SW480 (cell line): ENCODE measurements at places on chromosomes 11 and 22.

DNA sequence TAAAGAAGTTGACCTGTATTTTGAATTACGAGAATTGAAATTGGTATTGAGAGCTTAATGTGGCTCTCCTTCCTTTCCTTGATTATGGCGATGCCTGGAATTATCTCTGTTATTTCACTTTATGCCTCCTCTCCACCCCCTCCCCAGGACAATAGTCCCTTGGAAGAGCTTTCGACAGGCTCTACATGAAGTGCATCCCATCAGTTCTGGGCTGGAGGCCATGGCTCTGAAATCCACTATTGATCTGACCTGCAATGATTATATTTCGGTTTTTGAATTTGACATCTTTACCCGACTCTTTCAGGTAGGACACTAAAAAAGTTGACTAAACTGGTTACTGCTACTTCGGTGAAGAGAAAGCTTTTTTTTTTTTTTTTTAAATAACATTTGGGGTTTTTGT, 43.2 kb downstream of the MCAM start:
- DNase-seq = no peak

DNA sequence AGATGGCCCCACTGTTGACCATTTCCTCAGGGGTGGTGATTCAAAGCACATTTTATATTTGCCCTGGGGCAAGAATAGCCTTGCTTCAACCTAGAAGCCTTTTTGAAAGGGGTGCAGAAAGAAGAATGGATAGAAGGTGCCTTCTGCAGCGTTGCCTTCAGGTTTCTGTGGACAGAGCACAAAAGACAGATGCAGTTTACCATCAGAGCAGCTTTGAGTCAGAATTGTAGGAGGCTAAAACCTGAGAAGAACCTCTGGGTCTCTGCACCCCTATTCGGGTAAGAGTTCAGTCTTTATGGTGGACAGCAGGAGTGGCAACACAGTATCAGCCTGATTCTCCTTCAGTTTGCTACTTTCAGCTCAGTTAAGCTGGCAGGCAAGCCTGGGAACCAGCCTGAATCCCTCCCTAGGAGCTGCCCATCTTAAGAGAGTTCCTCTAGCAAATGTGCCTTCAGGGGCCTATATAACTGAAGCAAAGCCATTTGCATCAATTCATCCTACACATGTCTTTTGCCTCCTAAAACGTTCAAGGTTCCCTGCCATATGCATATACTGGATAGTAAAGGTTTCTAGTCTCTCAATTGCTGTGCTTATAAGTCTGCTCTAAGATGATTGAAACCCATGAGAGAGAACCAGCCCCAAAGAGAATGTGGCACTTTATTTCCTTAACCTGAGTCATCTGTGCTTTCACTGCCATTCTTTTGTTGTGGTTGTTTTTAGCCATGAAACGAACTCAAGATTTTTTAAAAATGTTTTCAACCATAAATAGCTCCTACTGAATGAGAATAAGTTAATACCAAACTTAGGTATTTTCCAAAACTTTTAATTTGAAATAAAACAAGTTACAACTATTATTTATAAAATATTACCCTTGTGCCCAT, 123.0 kb downstream of the TRIM44 start:
- DNase-seq = peak; percentile 25

DNA sequence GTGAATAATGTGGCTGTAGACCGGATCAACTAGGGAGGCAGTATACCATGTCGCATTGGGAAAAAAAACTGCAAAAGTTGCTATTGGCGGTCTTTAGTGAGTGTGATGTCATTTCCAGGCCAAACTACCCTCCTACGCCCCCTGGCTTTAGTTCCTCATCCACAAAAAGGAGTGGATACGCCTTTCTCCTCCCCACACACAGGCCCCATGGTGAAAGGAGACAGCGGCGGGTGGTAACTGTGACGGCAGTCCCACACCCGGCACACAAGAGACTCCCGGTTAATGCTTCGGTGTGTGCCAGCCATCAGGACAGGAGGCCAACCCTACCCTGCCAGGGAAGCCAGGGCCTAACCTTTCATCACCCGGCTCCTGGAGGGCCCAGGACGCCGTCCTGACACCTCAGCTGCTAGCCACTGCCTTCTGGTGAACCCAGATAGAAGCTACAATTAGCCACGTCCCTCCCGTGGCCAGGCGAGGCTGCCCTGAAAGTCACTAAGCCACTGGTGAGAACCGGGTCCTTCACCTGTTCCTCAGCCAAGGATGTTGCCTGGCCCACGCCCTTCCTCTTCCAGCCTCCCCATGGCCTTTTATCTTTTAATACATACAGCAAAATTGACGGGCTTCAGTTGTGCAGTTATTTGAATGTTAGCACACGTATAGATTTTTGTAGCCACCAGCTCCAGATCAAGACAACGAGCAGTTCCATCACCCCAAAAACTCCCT, 10.8 kb downstream of the TP53I11 start:
- DNase-seq = no peak

DNA sequence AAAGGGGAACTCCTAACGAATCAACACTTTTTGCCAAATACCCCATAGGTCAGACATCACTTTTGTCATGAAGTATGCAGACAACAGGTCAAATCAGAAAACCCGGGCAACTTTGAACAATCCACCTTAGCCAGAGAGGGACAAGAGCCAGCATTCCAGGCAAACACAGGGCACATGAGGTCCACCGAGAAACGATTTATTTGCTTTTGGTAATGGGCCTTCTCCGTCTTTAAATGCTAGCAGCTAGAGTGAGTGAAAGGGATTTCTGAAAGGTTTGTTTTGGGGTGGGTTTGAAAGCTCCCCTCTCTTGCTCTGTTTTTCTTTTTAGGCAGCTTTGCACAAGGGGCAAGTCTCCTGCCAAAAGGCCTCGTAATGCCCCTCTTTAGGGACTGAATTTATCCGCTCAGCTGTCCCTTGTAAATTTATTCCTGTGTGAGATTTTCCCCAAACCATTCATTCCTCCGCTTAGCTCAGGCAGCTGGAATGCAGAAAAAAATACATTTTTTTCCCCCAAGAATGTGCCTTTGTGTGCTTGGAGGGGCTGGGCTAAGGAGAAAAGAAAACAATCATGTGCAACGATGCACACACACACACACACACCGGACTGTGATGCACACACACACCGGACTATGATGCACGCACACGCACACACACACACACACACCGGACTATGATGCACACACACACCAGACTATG, 196.9 kb downstream of the SNX19 start:
- no peak for DNase-seq

DNA sequence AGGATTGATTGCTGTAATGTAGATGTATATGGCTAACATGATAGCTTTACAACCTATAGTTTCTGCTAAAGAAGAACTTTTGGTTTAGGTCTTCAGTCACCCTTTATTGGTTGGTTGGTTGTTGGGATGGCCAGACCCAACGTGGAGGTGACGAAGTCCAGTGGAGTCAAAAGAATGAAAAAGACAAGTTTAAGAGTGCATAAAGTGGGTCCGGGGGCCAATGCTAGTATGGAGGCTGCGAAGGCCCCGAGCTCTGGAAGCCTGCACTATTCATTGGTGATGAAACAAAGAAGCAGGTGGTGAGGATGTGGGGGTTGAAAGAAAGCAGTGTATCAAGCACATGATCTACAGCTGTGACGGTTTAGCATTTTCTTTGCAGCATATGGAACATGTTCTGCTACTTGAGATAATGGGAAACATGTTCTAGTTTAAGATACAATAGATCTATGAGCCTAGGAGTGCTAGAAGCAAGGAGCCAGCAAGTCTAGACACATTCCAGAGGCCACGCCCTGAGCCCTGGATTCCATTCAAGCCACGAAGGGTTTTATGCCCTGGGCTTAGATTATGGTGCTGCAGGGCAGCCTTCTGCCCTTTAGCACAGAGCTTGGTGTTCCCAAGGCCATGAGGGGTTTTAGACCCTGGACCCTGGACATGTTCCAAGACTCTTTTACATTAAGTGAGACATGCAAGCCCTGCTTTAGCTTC, 6.3 kb downstream of the TCP11L1 start:
- DNase-seq = no peak

GRCh38 chr22:49548356-49549202, 279.1 kb downstream of the BRD1 start:
- DNase-seq = no peak

GRCh38 chr22:43504666-43505261, 93.0 kb downstream of the MPPED1 start:
- no peak for DNase-seq

DNA sequence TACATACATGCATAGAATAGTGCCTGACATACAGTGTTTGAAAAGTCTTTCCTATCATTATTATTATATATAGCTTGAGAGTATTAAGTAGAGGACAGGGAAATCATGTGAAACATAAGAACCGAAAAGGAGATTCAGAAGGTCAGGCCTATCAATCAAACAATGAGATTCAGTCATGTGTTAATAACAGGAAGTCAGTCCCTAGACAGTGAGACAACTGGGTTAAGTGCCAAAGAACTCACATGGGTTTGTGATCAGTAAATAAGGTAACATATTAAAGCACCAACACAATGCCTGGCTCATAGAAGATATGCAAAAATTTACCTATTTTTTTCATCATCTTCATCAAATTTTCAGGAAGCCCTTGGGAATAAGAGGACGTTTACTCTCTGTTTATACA, 174.3 kb upstream of the FAT3 start:
- no peak for DNase-seq

GRCh38 chr22:19183216-19183615, 4.7 kb upstream of the SLC25A1 start:
- no peak for DNase-seq

- DNase-seq = no peak
These were observed 5.6 kb downstream of the DUSP8 start for GRCh38 chr11:1566381-1567051.

DNA sequence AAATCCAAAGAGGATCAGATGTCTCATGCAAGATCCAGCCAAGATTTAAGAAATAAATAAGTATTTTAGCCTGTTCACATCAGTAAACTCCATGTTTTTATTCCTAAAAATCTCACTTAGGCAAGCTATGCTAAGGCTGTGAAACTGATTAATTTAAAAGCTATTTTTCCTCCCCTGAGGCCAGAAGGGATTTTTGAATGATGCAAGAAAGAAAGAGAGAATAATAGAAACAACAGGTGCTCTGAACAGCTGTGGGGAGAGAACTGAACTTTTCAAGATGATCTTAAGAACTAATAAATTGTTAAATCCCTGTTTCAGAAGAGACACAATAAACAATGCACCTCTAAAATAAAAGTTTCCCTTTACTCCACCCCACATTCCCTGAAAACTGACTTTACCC, 241.6 kb downstream of the DLG2 start:
- no peak for DNase-seq

DNA sequence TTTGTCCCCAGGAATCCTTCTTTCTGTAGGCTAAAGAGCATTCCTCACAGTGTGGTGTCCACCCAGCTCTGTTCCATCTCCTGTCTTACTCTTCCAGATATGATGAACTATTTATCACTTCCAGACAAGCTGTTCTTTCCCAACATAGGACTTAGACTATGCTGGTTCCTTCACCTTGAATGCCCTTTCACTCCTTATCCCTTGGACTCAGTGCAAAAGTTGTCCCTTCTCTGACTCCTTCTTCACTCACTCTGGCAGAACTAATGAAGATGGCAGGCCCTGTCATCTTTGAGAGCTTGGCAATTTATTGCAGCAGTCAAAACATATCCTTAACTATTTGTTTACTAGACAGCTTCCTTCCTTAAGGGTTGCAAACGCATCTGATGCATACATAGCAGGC, 3.5 kb upstream of the OSBP2 start:
- DNase-seq = no peak

GRCh38 chr11:57881647-57882046, 120.0 kb downstream of the CTNND1 start:
- DNase-seq = no peak

DNA sequence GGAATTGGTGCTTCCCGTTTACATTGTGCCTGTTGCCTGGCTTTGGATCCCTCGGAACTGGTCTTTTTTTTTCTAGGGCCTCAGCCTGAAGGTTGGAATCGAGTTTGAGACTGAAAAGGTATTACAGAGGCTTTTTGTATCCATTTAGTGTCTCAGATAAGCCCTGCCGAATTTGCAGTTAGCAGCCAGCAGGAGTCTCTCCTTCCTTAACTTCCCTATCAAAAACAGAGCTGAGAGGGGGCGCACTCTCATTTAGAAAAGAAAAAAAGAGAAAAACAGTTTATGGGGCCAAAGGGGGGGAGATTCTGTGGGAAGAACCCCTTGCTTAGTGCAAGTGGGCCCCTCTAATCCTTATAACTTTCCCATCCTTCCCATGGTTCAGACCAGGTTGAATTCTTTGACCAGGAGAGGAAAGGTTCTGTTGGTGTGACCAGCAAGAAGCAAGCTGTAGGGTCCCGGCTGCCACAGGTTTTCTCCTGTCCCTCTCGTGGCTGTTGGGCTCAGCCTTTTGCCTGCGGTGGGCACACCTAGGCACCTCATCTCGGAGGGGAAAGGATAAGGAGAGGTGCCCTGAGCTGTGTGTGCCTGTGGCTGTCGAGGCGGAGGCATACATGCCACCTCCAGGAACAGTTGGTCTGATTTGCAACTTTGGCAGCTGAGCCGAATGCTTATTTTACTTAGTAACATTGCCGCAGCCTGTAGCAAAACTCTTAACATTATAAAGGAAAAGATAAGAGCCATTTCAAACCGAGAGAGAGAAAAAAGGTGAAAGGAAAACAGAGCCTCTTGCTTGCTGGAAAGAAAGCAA, 565.0 kb upstream of the CNTN5 start:
- DNase-seq = no peak

DNA sequence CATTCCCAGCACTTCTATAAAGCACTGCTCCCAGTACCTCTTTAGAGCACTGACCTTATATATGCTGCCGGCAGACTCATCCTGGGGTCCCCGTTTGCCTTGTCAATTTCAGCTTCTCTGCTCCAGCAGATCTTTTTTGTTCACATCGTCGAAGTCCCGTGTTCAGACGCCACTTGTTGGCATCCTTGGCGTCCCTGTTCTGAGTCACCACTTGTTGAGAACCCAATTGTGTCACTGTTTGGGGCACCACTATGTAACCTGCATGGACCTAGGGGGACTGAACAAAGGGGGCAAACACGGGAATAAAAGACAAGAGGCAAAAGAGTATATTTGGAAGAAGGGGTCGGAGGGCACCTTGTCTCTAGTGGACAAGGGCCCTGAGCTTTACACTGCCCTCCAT, 25.5 kb downstream of the OR10A6 start:
- DNase-seq = no peak

GRCh38 chr11:47436726-47437125, 10.5 kb upstream of the PSMC3 start:
- no peak for DNase-seq

DNA sequence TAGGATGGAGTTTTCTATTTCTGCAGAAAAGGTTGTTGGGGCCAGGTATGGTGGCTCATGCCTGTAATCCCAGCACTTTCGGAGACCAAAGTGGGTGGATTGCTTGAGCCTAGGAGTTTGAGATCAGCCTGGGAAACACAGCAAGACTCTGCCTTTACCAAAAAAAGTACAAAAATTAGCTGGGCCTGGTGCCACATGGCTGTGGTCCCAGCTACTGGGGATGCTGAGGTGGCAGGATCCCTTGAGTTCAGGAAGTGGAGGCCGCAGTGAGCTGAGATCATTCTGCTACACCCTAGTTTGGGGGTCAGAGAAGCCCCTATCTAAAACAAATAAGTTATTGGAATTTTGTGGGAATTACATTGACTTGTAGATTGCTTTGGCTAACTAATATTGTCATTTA, 71.7 kb downstream of the FDX1 start:
- no peak for DNase-seq
